T-cell (primary cell): ENCODE measurements at places on chromosomes 2 and 18. TPM values are rescaled to one million over a fixed set of nuclear protein-coding genes. Genes with fewer than 3 reads are reported as not detected.
A peak's percentile ranks its signal among the peaks of the same experiment; 100 is the strongest.

GRCh38 chr2:8517850-8518498, 163.9 kb upstream of the ID2 start:
- H3K4me1 ChIP-seq, result peaks cover 8% of the 10 kb centered on the region
- no peaks in the 10 kb centered on the region for H3K36me3 ChIP-seq
- H3K27ac ChIP-seq, result peak overlapping the region; percentile 48
- DNase-seq, result no peak

DNA sequence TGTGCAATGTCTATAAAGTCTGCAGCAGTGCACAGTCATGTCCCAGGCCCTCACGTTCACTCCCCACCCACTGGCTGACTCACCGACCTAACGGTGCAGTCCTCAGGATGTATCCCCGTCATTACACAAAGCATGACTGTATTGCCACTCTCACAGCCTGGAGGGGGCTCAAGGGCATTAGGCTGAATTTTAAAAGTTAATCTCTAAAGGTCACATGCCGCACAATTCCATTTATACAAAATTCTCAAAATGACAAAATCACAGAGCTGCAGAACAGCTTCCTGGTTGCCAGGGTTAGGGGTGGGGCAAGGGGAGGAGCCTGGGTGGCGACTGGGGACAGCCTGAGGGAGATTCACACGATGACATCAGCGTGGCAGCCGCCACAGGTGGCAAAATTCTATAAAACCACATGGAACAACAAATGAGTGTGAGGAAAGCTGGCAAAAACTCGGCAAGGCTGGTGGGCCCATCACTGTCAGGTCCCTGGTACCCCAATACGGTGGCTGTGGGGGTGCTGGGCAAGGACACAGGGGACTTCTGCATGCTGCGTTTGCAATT, 97.6 kb downstream of the NDUFA10 start:
- peaks cover 13% of the 10 kb centered on the region for H3K4me1 ChIP-seq
- peak; percentile 65 for DNase-seq
- peaks cover 13% of the 10 kb centered on the region for H3K27me3 ChIP-seq
- no peaks in the 10 kb centered on the region for H3K36me3 ChIP-seq
- no peak overlapping the region for H3K27ac ChIP-seq

- no peaks in the 10 kb centered on the region for H3K36me3 ChIP-seq
- H3K4me3 ChIP-seq, result no peak overlapping the region
- no peaks in the 10 kb centered on the region for H3K27me3 ChIP-seq
- DNase-seq, result no peak
- no peak overlapping the region for H3K27ac ChIP-seq
These were observed 1100.8 kb downstream of the CNTNAP5 start for GRCh38 chr2:125125902-125126301.

GRCh38 chr2:75064691-75065396, 106.4 kb downstream of the POLE4 start:
- no peak overlapping the region for H3K4me3 ChIP-seq
- H3K36me3 ChIP-seq, result no peaks in the 10 kb centered on the region
- no peaks in the 10 kb centered on the region for H3K27me3 ChIP-seq

GRCh38 chr2:172052000-172052983, 33.0 kb upstream of the DLX1 start:
- H3K4me3 ChIP-seq, result no peak overlapping the region
- H3K4me1 ChIP-seq, result no peaks in the 10 kb centered on the region
- no peak for DNase-seq
- H3K36me3 ChIP-seq, result no peaks in the 10 kb centered on the region
- H3K27me3 ChIP-seq, result no peaks in the 10 kb centered on the region

GPAT2 gene
- total RNA-seq, result 3.9 TPM

TP53I3 gene
- 0.58 TPM for total RNA-seq
